ENCODE measurements at places on chromosomes 4 and X.

DNA sequence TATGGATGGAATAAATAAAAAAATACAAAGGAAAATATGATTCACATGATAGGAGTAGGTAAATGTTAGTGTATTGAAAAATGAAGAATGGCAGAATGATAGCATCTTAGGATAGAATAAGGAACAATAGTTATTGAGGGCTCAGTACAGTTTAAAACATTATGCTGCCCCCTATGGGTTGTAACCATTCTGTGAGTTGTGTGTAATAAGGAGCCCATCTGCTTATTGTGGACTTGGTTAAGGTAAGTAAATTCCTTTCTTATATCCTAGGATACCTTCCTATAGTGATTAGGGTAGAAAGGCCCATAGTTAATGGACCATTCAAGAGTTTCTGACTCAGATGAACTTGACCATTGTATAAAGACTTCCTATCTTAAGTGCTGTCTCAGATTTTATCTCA lies 195.8 kb downstream of the PDHA2 start:
- DNase-seq: no peak

DNA sequence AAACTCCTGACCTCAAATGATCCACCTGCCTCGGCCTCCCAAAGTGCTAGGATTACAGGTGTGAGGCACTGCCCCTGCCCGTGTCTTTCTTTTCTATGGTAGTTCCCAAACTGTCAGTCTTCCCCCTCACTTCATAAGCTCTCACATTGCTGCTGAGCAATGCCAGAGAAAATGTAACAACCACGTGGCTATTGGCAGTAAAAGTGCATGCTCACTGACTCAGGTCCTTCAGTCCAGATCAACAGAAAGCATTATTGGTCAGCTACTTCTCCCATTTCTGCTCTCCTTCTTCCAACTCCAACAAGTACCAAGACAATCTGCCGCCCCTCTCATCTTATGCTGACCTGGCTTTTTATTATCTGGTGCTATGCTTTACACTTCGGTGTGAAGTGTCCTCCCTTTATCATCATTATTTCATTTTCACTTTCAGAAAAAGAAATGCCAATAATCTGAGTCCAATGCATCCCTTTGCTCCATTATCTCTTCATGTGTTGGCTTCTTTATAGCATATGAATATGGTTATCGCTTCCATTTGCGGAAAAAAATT lies 133.8 kb upstream of the UGT8 start:
- DNase-seq: no peak

DNA sequence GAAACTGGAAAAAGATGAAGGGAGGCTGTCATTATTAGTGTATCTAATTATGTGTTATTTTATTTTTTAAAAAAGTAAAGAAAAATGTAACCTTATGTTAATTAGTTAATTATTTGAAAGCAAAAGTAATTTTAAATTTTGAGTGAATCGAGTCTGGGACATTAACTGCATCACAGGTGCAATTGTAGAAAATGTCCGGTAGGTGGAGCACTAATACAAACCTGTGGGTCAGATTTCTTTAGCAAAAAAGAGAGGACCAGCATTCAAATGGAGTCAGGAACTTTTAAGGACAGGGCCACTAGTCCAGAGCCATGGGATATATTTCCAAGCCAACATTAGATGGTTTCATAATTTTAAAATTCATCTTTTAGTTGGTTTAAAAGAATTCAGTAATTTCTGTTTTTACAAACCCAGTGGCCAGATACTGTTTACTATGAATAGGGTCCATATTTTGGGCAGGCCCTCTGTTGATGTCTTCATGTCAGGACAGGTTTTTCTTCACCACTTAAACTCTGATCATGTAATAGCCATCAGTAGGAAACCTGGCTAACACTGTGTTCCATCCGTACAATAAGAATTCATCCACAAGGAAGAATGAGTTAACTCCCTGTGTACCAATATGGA lies 27.2 kb downstream of the BST1 start:
- no peak for DNase-seq

GRCh38 chrX:153821066-153821465 lies 9.3 kb downstream of the PDZD4 start:
- DNase-seq: no peak

- DNase-seq: no peak
These were observed 36.7 kb upstream of the TLR3 start for GRCh38 chr4:186032259-186032658.

- no peak for DNase-seq
These were observed 29.2 kb upstream of the MXD4 start for GRCh38 chr4:2290974-2291704.

GRCh38 chrX:106178826-106179225 lies 10.7 kb downstream of the PWWP3B start:
- no peak for DNase-seq

DNA sequence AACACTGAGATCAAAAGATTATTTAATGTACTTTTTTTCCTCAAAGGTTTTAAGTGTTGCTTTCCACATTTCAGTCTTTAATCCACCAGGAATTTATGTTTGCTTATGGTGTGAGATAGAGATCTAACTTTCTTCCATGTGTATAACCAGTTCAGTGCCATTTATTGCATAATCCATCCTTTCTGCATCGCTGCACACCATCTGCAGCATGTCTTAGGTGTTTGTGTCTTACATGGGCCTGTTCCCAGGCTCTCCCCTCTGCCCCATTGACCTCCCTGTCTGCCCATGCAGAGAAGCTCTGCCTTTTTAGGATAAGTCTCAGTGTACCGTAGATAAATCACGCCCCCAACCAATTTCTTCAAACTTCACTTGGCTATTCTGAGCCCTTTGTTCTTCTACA lies 30.3 kb downstream of the NSDHL start:
- DNase-seq: no peak

DNA sequence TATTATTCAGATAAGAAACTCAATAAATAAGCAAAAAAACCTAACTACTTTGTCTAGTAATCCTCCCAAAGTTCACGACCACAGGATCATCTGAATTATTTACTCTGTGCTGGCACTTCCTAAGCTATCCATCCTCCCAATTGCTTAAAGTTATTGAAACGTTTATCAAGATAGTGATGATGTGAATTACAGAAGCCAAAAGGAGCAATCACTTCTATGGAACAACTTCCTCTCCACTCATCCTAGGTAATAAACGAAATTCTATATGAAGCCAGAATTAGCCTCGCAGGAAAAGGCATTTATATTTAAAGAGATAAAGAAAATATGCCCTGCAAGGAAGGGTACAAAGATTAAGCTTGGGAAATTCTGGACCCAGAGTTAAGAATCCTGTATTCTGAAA lies 475.4 kb downstream of the NLGN4X start:
- DNase-seq: no peak

DNA sequence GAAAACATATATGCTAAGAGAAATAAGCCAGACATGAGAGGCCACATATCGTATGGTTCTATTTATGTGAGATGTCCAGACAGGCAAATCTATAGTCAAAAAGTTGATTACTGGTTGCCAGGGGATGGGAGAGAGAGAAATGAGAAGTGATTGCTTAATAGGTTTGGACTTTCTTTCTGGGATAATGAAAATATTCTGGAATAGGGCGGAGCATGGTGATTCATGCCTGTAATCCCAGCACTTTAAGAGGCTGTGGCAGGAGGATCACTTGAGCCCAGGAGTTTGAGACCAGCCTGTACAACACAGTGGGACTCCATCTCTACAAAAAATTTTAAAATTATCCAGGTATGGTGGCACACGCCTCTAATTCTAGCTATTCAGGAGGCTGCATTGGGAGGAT lies 22.4 kb downstream of the RBM47 start:
- DNase-seq: no peak

DNA sequence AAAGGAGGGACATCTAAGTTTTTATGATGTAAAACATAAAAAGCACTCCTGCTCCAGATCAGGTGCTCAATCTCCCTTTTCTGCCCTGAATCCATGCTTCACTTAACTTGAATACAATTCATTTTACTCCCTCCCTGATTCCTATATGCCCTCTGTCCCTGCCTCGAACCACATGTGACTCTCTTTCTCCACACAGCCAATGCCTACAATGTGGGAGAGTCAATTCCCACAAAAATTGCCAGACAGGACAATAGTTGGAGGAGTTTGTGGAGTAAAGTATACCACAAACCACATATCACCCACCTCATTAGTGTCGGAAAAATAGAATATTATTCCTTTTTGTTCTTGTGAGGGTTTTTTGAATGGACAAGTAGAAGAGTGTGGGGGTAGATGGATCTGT lies 9.7 kb downstream of the AMMECR1 start:
- no peak for DNase-seq

DNA sequence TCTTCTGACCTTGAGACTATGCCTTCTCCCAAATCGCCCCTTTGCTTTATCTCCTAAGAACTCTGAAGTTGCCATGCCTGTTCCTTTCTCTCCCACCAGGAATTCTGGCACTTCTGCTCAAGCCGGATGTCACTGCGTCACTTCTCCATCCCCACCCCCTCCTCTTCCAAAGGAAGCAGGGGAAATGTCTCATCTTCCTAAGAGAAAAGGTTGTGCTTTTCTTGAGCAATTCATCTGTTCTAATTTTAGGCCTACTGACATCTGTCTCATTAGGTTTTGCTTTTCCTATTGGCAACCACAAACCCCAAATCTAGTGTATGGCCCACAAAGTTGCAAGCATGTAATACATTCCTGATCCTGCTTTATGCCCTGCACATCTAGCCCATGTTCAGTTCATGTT lies 163.1 kb upstream of the PLAC1 start:
- DNase-seq: no peak

DNA sequence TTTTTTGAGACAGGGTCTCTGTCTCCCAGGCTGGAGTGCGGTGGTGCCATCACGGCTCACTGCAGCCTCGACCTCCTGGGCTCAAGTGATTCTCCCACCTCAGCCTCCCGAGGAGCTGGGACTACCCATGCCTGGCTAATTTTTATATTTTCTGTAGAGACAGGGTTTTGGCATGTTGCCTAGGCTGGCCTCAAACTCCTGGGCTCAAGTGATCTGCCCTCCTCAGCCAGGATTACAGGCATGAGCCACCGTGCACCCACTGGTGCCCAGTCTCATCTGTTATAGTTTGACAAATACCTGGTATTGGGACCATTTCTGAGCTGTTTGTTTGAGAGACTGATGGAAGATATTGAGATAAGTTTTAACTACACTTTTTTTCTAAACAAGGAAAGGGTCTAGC lies 57.5 kb upstream of the SMIM10 start:
- DNase-seq: no peak

- peak; percentile 10 for DNase-seq
These were observed 30.3 kb downstream of the INPP4B start for GRCh38 chr4:142815834-142816233.

DNA sequence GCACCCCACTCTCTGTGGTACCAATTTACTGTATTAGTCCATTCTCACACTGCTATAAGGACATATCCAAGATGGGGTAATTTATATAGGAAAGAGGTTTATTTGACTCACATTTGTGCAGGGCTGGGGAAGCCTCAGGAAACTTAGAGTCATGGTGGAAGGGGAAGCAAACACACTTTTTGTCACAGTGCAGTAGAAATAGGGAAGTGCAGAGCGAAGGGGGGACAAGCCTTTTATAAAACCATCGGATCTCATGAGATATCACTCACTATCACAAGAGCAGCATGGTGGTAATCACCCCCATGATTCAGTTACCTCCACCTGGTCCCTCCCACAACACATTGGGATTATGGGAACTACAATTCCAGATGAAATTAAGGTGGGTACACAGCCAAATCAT lies 766.9 kb upstream of the PCDH10 start:
- no peak for DNase-seq

DNA sequence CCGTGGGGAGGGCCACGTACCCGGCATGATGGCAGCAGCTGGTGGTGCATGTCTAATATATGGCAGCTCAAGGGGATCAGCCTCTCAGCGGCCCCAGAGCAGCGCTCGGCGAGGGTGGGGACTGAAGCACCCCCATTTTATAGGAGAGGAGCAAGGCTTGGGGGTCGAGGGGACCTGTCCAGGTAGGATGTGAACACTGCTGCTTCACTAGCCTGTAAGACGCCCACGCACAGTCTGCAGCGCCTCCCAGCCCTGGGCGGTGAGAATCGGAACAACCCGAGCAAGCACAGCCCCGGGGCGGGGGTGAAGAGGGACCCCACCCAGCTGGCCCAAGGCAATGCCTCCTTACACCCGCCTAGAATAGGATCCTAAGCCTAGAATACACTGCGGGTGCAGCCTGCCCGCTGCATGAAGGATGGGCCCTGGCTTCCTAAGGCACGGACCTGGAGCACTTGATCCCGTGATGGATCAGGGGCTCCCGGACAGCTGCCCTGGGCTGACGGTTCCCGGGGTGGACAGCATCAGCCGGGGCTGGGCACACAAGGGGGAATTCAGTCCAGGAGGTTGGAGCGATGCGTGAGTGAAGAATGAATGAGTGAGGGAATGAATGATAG lies 17.6 kb downstream of the ADRA2C start:
- no peak for DNase-seq

GRCh38 chrX:118251271-118251670 lies 94.6 kb upstream of the WDR44 start:
- DNase-seq: no peak

DNA sequence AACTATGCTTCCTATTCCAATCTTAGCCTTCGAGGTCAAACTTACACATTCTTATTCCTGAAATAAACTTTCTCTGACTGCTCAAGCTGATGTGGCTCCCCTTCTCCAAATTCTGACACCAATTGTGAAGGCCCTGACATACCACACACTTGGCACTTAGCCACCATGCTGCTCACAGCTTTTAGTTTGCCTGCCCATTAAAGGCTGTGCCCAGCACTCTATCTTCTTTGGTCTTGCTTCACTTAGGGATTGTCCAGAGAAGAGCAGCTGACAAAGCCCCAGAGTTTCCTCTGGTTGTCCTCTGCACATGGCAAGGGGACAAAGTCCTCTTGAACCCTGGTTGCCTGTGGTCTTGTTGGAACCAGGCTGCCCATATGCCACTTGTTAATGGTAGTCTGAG lies 126.1 kb downstream of the ARHGEF9 start:
- no peak for DNase-seq

All from brain pericyte (primary cell).